A549 treated with CpdA at 1 μM for 4 hours (cell line): ENCODE measurements at places on chromosomes 2 and 18. TPM values are rescaled to one million over a fixed set of nuclear protein-coding genes. Genes with fewer than 3 reads are reported as not detected.

Gene IL37
- total RNA-seq, result not detected in 5 replicates

Gene MAL
- 0.10 to 0.14 TPM in 2 of 5 replicates, not detected in the others for total RNA-seq

Gene MSH6
- 73.7 to 120 TPM (median 91.2 TPM) in 5 replicates for total RNA-seq

Gene TXNDC2
- total RNA-seq, result 0.10 to 0.35 TPM (median 0.21 TPM) in 5 replicates

Gene CYTIP
- not detected in 5 replicates for total RNA-seq

Gene CAPN13
- total RNA-seq, result 0.10 to 0.15 TPM in 2 of 5 replicates, not detected in the others

Gene CHRNG
- total RNA-seq, result not detected in 5 replicates

Gene MZT2A
- total RNA-seq, result 107 to 208 TPM (median 187 TPM) in 5 replicates

Gene DLX2
- total RNA-seq, result 0.43 to 0.99 TPM (median 0.60 TPM) in 5 replicates

Gene MRPS9
- total RNA-seq, result 30.1 to 35.9 TPM (median 33.6 TPM) in 5 replicates

Gene PJVK
- total RNA-seq, result 1.2 to 1.9 TPM (median 1.7 TPM) in 5 replicates

Gene IL36RN
- total RNA-seq, result 0.03 to 0.07 TPM (median 0.06 TPM) in 4 of 5 replicates, not detected in the other

Gene PDE11A
- total RNA-seq, result 0.29 to 0.58 TPM (median 0.43 TPM) in 5 replicates

Gene ITGA6
- total RNA-seq, result 37.1 to 48.4 TPM (median 43.9 TPM) in 5 replicates

Gene CAPG
- total RNA-seq, result 86.1 to 105 TPM (median 92.6 TPM) in 5 replicates

Gene GPBAR1
- 0.07 to 0.17 TPM (median 0.15 TPM) in 5 replicates for total RNA-seq

Gene SDC1
- total RNA-seq, result 161 to 205 TPM (median 186 TPM) in 5 replicates

Gene ZNF892
- total RNA-seq, result 0.39 to 0.59 TPM (median 0.49 TPM) in 4 of 5 replicates, not detected in the other

Gene MDH1B
- total RNA-seq, result 1.6 to 3.3 TPM (median 1.8 TPM) in 5 replicates

Gene ATOH8
- 4.2 to 6.6 TPM (median 4.5 TPM) in 5 replicates for total RNA-seq

Gene DSG1
- total RNA-seq, result not detected in 5 replicates

Gene MEP1B
- 0.07 to 0.27 TPM in 2 of 5 replicates, not detected in the others for total RNA-seq

Gene TDRD15
- not detected in 5 replicates for total RNA-seq

Gene DTNA
- total RNA-seq, result 0.15 to 0.98 TPM (median 0.30 TPM) in 4 of 5 replicates, not detected in the other

Gene TEX44
- total RNA-seq, result not detected in 5 replicates

Gene RUFY4
- not detected in 5 replicates for total RNA-seq

Gene NCKAP5
- total RNA-seq, result 1.2 to 1.3 TPM (median 1.3 TPM) in 5 replicates

Gene SLC9A4
- total RNA-seq, result not detected in 5 replicates

Gene TSPYL6
- total RNA-seq, result not detected in 5 replicates

Gene REG3G
- total RNA-seq, result 0.10 TPM in 1 of 5 replicates, not detected in the others

Gene AMER3
- not detected in 5 replicates for total RNA-seq

Gene ANKRD53
- 0.10 to 0.11 TPM in 2 of 5 replicates, not detected in the others for total RNA-seq

Gene REEP1
- total RNA-seq, result 0.43 to 1.3 TPM (median 0.59 TPM) in 5 replicates

Gene DNER
- total RNA-seq, result 5.0 to 8.5 TPM (median 6.4 TPM) in 5 replicates

Gene KCNK3
- total RNA-seq, result 0.84 to 1.5 TPM (median 1.2 TPM) in 5 replicates

Gene GALR1
- not detected in 5 replicates for total RNA-seq

Gene ARL4C
- 86.7 to 108 TPM (median 93.3 TPM) in 5 replicates for total RNA-seq

Gene CMPK2
- total RNA-seq, result 0.67 to 1.1 TPM (median 0.79 TPM) in 5 replicates

Gene G6PC2
- total RNA-seq, result not detected in 5 replicates

Gene FSIP2
- total RNA-seq, result not detected in 5 replicates

Gene MAP4K3
- total RNA-seq, result 17.4 to 24.8 TPM (median 19.4 TPM) in 5 replicates

Gene DSC2
- 0.98 to 1.5 TPM (median 1.2 TPM) in 5 replicates for total RNA-seq

Gene GPAT2
- total RNA-seq, result not detected in 5 replicates

Gene IL1RL1
- 0.72 to 1.9 TPM (median 1.3 TPM) in 5 replicates for total RNA-seq

Gene RAD51AP2
- total RNA-seq, result not detected in 5 replicates

Gene PTPRM
- 28.0 to 35.0 TPM (median 30.4 TPM) in 5 replicates for total RNA-seq

Gene FEV
- total RNA-seq, result 0.08 TPM in 1 of 5 replicates, not detected in the others

Gene TUBA3D
- not detected in 5 replicates for total RNA-seq

Gene ADRA2B
- 0.03 to 0.09 TPM (median 0.08 TPM) in 5 replicates for total RNA-seq

Gene GALNT13
- total RNA-seq, result 7.7 to 11.9 TPM (median 10.2 TPM) in 5 replicates

Gene AGAP1
- 18.8 to 28.3 TPM (median 25.7 TPM) in 5 replicates for total RNA-seq
